HuH-7 (cell line): ENCODE measurements at places on chromosomes 5 and 9.

GRCh38 chr5:174741352-174741751 lies 17.0 kb downstream of the MSX2 start:
- no peak for DNase-seq

GRCh38 chr9:90844326-90844725 lies 42.7 kb downstream of the SYK start:
- no peak for DNase-seq

GRCh38 chr9:35353731-35354365 lies 136.1 kb upstream of the RUSC2 start:
- DNase-seq, result no peak

- DNase-seq, result no peak
Measured at GRCh38 chr5:149013796-149014195, 49.1 kb downstream of the SH3TC2 start.

- no peak for DNase-seq
Measured at GRCh38 chr9:16499892-16500291, 370.6 kb downstream of the BNC2 start.
